ENCODE measurements at places on chromosomes 12 and 14. TPM values are rescaled to one million over a fixed set of nuclear protein-coding genes. Genes with fewer than 3 reads are reported as not detected.

AGAP2 gene
- total RNA-seq, result 1.7 TPM

CNTN1 gene
- total RNA-seq, result 0.17 TPM

DNA sequence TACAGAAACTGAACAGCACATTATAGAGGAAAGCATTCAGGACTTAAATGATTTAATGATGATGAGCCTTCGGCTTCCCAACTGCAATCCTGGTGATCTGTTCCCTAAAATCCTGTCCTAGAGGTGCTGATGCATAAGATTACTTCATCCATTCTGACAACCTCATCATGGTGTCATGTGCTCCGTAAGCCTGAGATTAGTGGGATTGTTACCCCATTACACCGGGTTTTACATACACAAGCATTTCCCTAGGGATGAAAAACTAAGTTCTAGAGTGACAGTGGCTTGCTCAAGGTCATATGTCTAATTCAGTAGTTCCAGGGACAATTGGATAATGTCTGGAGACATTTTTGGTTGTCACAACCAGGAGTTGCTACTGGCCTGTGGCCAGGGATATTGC, 2.5 kb upstream of the RNASE13 start:
- peaks cover 11% of the 10 kb centered on the region for H3K4me1 ChIP-seq
- no peak for DNase-seq
- no peaks in the 10 kb centered on the region for H3K27me3 ChIP-seq
- H3K4me3 ChIP-seq, result no peak overlapping the region

DNA sequence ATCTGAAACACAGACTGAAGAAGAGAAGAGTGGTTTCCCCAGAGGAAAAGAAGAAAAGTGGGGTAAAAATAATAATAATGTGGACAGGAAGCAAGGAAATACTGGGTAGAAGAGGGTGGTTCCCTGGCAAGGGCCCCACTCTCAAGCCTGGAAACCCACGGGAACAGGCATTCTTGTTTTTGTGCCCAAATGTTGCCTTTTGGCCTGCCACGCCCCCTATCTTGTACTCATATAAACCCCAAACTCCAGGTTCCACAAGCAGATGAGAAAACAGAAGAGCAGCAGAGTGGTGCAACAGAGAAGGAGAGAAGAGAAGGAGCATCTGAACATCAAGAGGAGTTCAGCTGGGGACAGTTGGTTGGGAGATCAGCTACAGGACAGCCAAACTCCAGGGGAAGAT, 51.2 kb downstream of the NDUFA12 start:
- H3K4me1 ChIP-seq, result peaks cover 23% of the 10 kb centered on the region
- no peak overlapping the region for H3K27ac ChIP-seq

DNA sequence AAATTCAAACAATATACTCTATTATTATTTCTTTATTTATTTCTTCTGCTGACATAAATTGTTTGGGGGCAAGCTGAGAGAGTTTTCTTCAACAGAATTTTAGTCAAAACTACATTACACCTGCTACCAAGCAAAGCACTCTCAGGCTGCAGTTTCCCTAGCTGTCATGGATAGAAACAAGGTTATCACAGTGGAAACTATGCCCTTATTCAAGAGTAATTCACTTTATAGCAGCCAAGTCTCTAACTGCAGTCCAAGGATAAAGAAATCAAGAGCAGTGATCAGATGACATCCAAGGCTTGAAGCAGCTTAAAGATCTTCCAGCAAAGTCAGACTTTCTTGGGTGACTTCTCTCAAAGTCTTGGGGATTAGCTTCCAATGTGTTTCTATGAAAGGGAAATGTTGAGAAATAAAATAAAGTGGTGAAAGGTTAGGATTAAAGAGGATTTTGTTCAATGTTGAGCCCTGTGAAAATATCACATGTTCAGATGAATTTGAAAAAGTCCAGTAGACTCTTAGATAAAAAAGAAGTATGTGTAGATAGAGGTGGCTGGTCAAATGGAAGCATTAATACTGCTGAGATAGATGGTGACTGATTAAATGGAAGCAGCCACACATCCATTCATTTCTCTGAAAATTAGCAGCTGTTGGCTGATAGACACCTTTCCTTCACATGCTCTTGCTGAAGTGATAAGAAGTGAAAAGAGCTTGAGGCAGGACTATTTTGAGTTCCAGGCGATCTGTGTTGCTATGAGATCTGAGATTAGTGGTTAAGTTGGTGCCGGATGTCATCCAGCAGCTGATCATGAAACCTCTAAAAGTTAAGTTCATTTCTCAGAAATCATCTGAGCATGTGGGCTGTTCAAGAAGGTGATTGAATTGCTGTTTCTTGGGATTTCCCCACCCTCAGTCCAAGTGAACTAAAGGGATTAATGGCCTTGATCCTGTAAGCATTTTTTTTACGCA, 257.8 kb upstream of the BTG1 start:
- peaks cover 9% of the 10 kb centered on the region for H3K4me1 ChIP-seq
- H3K27me3 ChIP-seq, result no peaks in the 10 kb centered on the region
- no peaks in the 10 kb centered on the region for H3K36me3 ChIP-seq
- H3K4me3 ChIP-seq, result no peak overlapping the region

FITM1 gene
- 1.2 TPM for total RNA-seq

TAS2R7 gene
- total RNA-seq, result not detected

DNA sequence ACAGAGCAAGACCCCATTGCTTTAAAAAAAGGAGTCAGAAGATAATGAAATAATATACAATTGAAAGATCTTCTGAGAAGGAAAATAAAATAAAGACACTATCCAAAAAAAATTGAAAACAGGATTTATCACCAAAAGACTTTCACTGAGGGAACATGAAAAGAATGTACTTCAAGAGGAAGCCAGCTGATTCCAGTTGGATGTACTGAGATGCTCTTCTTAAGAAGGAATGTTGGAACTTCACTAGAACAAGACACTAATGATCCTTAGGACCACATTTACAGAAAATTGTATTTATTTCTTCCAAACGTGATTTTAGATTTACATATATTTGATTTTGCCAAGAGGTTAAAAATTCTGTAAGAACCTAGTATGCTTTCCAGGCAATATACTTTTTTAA, 65.6 kb upstream of the CNOT2 start:
- H3K4me1 ChIP-seq, result no peaks in the 10 kb centered on the region
- no peaks in the 10 kb centered on the region for H3K27me3 ChIP-seq
- H3K4me3 ChIP-seq, result no peak overlapping the region
- no peaks in the 10 kb centered on the region for H3K36me3 ChIP-seq
- no peak for DNase-seq

DNA sequence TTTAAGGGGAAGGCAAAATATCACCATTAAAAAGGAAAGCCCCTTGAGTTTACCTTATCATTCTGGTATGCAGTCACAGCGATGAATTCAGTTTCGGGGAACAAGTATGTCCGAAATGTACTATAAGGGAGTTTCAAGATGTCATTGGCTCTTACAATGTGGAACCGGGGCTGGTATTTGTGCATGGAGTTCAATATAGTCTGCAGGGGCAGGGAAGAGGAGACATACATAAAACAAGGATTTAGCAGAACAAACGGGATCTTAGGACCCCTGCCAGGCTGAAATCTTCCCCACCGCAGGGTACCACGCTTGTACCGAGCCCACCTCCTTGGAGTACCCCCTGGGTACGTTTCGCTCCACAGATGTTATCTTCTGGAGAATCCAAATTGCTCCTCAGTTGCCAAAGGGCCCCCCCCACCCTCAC, 4.5 kb downstream of the TBX3 start:
- DNase-seq, result peak; percentile 60
- H3K4me3 ChIP-seq, result no peak overlapping the region
- no peaks in the 10 kb centered on the region for H3K36me3 ChIP-seq
- no peak overlapping the region for H3K27ac ChIP-seq
- peaks cover 99% of the 10 kb centered on the region for H3K27me3 ChIP-seq

C12orf56 gene
- total RNA-seq, result 1.3 TPM

POTEM gene
- not detected for total RNA-seq

DNA sequence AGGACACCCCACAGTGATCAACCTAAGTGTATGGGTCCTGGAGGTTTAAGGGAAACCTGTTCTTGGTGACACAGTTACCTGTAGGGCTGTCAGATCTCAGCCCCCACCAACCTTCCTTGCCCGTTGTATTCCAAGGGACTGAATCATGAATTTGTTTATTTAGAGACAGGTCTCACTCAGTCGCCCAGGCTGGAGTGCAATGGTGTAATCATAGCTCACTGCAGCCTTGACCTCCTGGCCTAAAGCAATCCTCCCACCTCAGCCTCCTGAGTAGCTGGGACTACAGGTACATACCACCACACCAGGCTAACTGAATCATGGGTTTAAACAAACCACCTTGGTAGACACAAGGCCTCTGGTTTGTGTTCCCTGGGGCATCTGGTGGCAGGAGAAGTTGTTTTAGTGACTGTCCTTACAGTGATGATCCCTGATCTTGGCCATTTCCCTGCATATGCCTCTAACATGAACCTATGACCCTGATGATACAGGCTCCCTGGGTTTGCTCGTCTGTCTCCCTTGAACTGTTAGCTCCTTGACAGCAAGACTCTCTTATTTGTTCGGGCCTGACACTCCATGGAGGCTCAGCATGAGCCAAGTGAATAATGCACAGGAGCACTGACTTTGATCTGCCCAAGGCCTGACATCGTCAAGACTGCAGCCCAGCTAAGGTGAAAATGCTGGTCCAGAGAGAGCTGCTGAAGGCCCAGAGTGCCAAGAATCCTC, 47.9 kb downstream of the PITPNM2 start:
- H3K4me3 ChIP-seq, result no peak overlapping the region
- peaks cover 38% of the 10 kb centered on the region for H3K4me1 ChIP-seq
- no peak for DNase-seq
- H3K36me3 ChIP-seq, result no peaks in the 10 kb centered on the region
- H3K27me3 ChIP-seq, result no peaks in the 10 kb centered on the region

Data from neural progenitor cell (in vitro differentiated cells).